ENCODE measurements at places on chromosomes 6 and 20. TPM values are rescaled to one million over a fixed set of nuclear protein-coding genes. Genes with fewer than 3 reads are reported as not detected.

Gene PROCR
- total RNA-seq: 0.78 TPM

DNA sequence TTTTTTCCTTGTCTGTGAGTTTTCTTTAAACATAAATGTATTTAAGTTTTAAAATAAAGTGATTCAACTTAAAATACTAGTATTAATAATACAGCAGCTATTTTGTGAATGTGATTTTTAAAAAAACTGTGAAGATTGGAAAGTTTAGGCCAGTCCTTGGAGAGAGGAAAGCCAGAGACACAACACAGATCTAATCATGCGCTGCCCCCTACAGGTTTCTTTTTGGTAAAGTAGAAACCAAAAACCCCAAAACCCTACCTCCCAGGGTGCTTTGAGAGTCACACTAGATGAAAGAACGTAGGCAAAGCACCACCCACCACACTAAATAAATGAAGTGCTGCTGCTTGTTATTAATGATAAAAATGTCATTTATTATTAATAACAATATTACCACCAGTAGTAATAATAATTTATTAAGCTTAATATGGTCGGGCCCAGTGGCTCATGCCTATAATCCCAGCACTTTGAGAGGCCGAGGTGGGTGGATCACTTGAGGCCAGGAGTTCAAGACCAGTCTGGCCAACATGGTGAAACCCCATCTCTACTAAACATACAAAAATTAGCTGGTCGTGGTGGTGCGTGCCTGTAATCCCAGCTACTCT, 33.7 kb downstream of the SLC9A8 start:
- DNase-seq: peak; percentile 42
- H3K4me3 ChIP-seq: no peak overlapping the region
- H3K36me3 ChIP-seq: peaks cover 31% of the 10 kb centered on the region

Gene GRM1
- total RNA-seq: not detected

DNA sequence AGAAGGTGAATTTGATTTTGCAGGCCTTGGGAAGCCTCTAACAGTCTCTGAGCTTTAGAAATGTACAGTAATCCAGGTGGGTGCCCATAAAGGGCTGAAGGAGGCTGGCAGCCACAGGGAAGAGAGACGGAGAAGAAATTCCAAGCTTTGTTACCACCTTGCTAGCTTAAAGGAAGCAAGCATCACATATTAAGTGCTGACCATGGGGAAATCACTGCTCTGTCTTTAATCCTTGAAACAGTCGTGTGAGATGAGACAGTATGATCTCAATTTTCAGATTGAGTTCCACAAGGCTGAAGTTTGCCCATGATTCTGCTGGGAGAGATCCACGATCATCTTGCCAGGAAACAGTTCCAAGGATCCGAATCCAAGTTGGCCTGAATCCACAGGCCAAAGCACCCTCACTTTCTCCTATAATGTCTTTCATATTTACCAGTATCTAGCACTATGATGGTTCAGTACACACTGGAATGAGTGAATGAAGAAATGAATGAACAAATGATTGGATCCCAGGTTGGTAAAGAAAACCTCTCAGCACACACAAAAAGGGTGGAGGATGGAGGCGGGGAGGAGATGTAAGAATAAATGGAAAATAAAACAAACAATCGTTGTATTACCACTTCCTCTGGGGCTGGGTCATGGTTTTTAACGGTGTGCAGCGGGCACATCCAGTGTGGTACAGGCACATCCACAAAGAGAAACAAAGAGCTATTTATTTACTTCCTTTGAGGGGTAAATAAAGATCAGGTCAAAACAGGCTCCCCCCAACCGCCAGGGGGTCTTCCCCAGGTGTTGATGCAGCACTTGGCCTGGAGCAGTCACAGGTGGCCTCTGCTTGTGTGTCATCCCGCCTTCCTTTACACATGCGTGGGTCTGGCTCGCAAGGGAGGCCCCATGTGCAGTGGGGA, 28.2 kb upstream of the TAF8 start:
- H3K36me3 ChIP-seq: peaks cover 20% of the 10 kb centered on the region
- peak overlapping the region; percentile 77 for H3K4me3 ChIP-seq
- peaks cover under 1% of the 10 kb centered on the region for H3K27me3 ChIP-seq
- peaks cover 60% of the 10 kb centered on the region for H3K4me1 ChIP-seq

- peaks cover 2% of the 10 kb centered on the region for H3K27me3 ChIP-seq
- no peak for DNase-seq
- peak overlapping the region; percentile 40 for H3K27ac ChIP-seq
- no peaks in the 10 kb centered on the region for H3K36me3 ChIP-seq
- H3K4me1 ChIP-seq: peaks cover 56% of the 10 kb centered on the region
Measured at GRCh38 chr6:118724211-118724610, 72.8 kb upstream of the CEP85L start.

Gene HNF4A
- total RNA-seq: not detected

- peaks cover 40% of the 10 kb centered on the region for H3K36me3 ChIP-seq
- H3K27me3 ChIP-seq: no peaks in the 10 kb centered on the region
- peaks cover 80% of the 10 kb centered on the region for H3K4me1 ChIP-seq
- peak overlapping the region; percentile 49 for H3K4me3 ChIP-seq
- peak overlapping the region; percentile 89 for H3K27ac ChIP-seq
- no peak for DNase-seq
Measured at GRCh38 chr6:42337985-42338743, 113.6 kb downstream of the TRERF1 start.

Gene APOM
- total RNA-seq: 1.8 TPM

- no peak for DNase-seq
- no peaks in the 10 kb centered on the region for H3K4me1 ChIP-seq
- no peaks in the 10 kb centered on the region for H3K36me3 ChIP-seq
- H3K4me3 ChIP-seq: no peak overlapping the region
Measured at GRCh38 chr6:17506531-17506930, 93.6 kb upstream of the FAM8A1 start.

Gene TRMT6
- 38.9 TPM for total RNA-seq

GRCh38 chr20:57894522-57894921, 184.7 kb upstream of the PMEPA1 start:
- no peak overlapping the region for H3K27ac ChIP-seq
- H3K4me1 ChIP-seq: no peaks in the 10 kb centered on the region
- DNase-seq: no peak

Gene PPP1R11
- 69.8 TPM for total RNA-seq

DNA sequence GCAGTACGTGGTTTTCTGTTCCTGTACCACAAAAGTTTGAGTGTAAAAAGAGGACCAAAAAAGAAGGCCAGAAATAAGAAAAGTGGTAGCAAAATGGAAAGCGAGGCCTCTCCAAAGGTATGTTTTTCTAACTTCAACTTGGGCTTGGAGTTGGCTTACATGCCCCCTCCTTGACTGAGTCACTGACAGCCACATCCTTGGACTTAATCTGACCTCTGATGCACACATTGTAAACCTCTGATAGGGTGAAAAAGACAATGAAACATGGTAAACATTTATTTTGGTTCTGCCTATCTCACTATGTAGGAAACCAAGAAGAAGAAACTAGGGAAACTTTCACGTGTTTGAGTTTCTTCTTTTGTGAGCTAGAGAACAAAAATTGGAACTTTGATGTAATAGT, 503.2 kb upstream of the ID4 start:
- no peak for DNase-seq
- H3K4me3 ChIP-seq: no peak overlapping the region
- H3K36me3 ChIP-seq: no peaks in the 10 kb centered on the region
- no peaks in the 10 kb centered on the region for H3K27me3 ChIP-seq
- H3K27ac ChIP-seq: no peak overlapping the region

Gene TAP2
- total RNA-seq: 167 TPM

- peak overlapping the region; percentile 15 for H3K27ac ChIP-seq
- H3K36me3 ChIP-seq: peaks cover 42% of the 10 kb centered on the region
- no peaks in the 10 kb centered on the region for H3K27me3 ChIP-seq
- H3K4me3 ChIP-seq: no peak overlapping the region
- peaks cover 49% of the 10 kb centered on the region for H3K4me1 ChIP-seq
Measured at GRCh38 chr20:51444467-51444866, 98.1 kb downstream of the NFATC2 start.
